ENCODE measurements at places on chromosomes 13 and 19. TPM values are rescaled to one million over a fixed set of nuclear protein-coding genes. Genes with fewer than 3 reads are reported as not detected.

GSX1 gene
- not detected for polyA plus RNA-seq

SIAH3 gene
- polyA plus RNA-seq = 0.13 TPM

C1QTNF9 gene
- not detected for polyA plus RNA-seq

POGLUT2 gene
- 0.48 TPM for polyA plus RNA-seq

ZNF568 gene
- 7.6 TPM for polyA plus RNA-seq

SPIB gene
- 1.9 TPM for polyA plus RNA-seq

ZNF136 gene
- 18.5 TPM for polyA plus RNA-seq

OR10H2 gene
- polyA plus RNA-seq = not detected

ZNF20 gene
- polyA plus RNA-seq = 2.2 TPM

MYO1F gene
- 35.9 TPM for polyA plus RNA-seq

DNA sequence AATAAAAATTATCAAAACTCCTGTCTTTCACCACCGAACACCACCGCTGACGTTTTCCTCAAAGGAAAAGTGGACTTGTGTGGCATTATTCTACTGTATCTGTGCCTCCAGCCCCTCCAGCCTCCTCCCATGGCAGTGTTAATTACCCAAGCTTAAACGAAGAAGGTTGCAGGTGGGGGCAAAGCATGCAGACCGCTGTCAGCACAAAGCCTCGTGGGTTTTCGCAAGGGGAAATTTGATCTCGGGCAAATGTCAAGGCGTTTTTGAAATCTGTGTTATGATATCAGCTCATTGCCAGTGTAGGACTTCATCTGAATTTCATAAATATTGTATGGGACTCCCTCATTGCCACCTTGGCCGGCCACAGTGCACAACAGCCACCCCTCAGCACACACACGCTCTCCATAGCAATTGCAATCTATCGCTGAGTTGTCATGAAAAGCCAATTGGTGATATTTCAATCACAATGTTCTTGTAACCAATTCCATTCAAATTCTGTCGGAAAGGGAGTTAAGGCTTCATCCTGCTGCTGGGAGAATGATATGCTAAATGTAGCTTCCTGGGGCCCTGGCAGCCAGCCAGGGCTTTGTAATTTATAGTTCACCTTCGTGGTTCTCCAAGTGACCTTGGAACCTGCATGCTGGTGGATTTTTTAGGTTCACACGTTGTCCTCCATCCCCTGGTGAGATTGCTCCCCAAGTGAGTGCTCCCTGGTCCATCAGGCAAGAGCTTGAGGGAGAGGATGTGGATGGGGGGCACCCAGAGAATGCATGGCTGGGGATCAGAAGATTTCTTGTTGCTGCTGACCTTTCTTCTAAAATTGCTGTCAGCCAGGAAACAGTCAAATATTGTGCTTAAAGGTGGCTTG is 16.6 kb downstream of the CHST8 start:
- DNase-seq = no peak

- DNase-seq = no peak
Measured at GRCh38 chr19:8001651-8001994, 3.8 kb downstream of the ELAVL1 start.

DNA sequence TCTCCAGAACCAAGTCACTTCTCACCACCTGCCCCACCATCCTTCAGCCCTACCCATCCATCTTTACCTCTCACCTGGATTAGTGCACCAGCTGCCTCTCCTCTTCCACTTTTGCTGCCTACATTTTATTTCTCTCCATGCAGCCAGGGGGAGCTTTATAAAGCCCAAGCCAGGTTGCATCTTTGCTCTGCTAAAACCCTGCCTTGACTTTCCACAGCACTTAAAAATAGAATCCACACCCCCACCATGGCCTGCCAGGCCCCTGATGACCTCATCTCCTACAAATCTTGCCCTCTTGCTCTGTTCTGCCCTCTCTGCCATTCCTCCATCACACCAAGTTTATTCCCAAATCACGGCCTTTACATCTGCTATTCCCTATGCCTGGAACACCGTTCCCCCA is 1.8 kb downstream of the HOOK2 start:
- no peak for DNase-seq

- no peak for DNase-seq
Measured at GRCh38 chr13:31311921-31312320, 112.1 kb downstream of the B3GLCT start.

- no peak for DNase-seq
Measured at GRCh38 chr13:38417727-38418126, 68.1 kb downstream of the UFM1 start.

DNA sequence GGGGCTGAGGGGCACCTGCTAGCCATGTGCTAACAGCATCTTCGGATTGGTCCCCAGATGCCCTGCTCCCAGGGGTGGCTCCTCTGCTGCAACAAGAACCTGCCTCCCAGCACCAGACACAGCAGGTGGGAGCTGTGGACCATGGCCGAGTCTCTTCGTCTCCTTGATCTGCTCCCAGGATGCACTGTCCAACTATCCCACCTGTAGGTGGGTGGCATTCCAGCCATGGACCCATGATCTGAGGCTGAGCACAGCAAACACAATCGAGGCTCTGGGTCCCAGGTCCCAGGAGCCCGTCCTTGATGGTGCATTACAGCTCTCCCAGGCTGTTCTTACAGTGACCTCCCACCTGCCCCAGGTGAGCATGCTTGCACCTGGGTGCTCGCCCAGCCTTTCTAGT is 1.6 kb downstream of the ZNF837 start:
- DNase-seq = no peak

DNA sequence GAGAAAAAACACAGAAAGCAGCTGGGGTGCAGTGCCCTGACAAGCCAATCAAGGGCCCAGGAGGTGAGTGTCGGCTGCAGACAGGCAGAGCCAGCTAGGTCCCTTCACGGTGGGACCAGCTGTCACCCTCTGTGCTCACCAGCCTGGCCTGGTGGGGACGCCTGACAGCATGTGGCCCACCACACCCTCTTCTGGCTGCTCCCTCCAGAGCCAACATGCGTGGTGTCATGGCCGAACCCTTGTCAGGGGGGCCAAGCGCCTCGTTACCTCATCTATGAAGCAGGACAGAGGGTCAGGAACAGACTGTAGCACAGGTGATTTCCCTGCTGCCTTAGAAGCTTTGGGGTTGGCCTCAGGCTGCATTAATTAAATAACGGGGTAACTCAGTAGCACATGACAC is 40.0 kb upstream of the ISYNA1 start:
- no peak for DNase-seq

DNA sequence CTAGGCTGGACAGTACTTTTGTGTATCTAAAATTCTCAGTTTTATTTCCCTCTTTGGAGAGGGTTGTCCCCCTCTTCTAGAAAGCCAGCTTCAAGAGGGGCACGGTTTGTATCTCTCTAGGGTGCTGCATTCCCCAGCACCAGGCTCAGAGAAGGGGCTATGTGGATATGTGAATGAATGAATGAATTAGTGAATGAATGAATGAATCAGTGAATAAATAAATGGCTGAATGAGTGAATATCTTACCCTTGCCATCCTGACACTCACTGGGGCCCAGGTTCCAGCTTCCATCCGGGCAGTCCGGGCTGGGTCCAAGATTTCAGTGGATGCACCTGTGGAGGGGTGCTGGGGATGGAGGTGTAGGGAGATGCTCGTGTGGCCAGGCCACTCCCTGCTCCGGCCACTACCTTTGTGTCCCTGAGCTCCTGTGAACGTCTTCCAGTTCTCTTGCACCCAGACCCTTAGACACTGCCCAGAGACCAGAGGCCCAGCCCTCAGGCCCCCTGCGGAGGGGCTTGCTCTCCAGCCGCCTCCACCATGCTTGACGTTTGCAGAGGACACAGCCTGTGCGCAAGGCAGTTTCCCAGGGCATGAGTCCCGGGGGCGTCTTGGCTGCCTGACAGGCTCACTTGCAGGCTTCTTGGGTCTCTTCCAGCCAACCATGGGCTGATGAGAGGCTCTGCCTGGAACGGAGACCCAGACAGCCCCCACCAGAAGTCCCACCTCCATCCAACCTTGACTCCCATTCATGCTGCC is 2.8 kb upstream of the KCNN1 start:
- no peak for DNase-seq

- DNase-seq = no peak
Measured at GRCh38 chr13:62932256-62932883, 1516.7 kb upstream of the PCDH20 start.

GRCh38 chr19:4379383-4380253 is 20.7 kb downstream of the SH3GL1 start:
- peak; percentile 52 for DNase-seq

GRCh38 chr13:67505376-67505775 is 275.2 kb upstream of the PCDH9 start:
- no peak for DNase-seq

DNA sequence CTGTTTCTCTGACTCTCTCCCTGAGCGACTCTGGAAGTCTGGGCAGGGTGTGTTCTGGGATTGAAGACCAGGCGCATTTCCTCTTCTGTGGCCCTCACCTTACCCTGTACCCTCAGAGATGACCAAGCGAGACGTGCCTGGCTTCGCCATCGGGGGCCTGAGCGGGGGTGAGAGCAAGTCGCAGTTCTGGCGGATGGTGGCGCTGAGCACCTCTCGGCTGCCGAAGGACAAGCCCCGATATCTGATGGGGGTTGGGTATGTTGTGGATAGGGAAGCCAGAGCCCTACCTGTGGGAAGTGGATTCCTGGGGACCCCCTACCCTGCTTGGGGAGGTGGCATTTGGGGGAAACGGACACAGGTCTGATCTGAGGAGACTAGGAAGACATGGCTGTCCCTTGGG is 5.8 kb upstream of the DNM2 start:
- no peak for DNase-seq

DNA sequence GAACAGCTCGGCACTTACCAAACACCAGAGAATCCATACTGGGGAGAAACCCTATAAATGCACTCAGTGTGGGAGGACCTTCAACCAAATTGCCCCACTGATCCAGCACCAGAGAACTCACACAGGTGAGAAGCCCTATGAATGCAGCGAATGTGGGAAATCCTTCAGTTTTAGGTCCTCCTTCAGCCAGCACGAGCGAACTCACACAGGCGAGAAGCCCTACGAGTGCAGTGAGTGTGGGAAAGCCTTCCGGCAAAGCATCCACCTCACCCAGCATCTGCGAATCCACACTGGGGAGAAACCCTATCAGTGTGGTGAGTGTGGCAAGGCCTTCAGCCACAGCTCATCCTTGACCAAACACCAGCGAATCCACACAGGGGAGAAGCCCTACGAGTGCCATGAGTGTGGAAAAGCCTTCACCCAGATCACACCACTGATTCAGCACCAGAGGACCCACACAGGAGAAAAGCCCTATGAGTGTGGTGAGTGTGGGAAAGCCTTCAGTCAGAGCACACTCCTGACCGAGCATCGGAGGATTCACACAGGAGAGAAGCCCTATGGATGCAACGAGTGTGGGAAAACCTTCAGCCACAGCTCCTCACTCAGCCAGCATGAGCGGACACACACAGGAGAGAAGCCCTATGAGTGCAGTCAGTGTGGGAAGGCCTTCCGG is 8.3 kb downstream of the ZNF135 start:
- DNase-seq = no peak

DNA sequence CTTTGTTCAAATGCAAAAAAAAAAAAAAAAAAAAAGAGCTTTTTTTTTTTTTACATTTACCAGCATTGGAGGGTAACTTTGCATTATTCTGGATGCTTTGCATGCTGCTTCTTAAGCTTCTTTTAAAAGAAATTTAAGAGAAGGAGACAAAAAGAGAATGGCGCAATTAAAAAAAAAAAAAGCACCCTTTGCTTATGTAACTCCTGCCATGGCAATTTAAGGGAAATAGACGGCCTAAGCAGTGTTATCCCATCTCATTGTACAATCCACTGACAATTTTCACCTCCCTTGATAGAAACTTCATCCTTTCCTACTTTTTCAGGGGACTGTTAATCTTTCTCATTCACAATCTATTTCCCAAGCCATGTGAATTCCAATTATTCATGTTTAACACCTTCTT is 129.8 kb downstream of the KCTD12 start:
- no peak for DNase-seq

DNA sequence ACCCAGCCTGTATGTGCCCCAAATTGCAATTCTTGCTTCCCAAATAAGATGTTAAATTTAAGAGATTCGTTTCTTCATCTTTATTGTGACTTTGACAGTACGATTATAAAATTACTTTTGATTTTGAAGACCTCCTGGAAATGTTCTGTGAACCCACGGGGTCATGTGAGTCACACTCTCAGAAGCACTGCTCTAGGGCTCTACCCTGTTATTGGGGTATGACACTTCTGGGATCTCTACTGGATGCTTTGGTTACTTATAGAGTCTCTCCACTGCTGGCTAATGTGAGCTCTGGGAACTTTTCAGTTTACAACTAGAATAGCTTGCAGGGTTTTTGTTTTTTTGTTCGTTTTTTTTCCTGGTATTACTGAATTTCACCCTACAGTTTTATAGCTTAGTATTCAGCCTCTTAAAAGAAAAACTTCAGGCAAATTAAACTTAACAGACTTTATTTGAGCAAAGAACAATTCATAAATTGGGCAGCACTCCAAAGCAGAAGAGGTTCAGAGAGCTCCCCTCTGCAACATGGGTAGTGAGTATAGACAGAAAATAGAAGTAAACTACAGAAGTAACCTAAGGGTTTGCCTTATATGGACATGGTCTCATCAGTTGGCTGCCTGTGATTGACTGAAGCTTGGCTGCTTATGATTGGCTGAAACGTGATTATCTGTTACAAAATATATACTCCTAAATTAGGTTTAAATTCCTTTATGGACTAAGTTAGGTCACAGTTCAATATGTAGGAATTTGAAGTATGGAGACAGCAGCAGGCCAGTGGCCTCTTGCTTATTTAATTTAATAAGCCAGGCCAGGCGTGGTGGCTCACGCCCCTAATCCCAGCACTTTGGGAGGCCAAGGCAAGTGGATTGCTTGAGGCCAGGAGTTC is 28.5 kb upstream of the PSPC1 start:
- DNase-seq = no peak

DNA sequence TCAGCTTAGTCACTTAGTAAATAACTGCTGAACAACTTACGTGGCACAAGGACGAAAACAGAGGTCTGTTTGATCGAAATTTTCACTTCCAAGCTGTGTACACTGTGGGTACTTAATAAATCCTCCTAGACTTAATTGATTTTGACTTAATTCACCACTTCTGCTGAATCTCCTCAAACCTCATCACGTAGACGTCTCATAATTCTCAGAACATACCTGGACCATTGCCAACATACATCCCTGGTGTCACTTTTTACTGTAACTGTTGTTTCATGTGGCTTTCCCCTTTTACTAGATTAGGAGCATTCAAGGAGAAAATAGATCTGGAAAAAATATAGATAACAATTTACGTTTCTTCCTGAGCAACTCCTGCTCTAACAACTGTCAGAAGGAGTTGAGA is 105.0 kb downstream of the MBNL2 start:
- no peak for DNase-seq

DNA sequence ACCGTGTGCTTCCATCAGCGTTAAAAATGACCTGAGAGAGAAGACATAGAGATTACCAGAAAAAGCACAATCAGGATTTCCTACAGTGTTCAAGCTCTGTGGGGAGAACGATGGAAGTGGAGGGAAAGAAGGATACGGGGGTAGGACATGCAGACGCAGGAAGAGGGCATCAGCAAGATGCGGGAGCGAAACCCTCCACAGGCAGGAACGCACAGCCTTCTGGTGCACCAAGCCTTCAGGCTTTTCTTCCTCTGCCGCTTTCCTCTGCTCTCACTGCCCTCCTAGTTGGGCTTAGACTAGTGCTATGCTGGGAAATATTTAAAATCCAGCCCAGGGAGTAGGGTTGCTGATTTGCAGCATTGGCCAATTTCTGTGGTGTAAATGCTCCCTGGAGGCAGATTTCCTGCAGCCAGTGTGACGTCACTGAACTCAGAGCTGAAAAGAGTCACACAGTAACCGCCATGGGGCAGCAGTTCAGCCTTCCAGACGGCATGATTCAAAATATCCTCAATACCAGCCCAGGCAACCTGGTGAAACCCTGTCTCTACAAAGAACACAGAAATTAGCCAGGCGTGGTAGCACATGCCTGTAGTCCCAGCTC is 205.1 kb upstream of the SOX1 start:
- no peak for DNase-seq
